ENCODE measurements at places on chromosomes 5 and 9.

- no peak for DNase-seq
Measured at GRCh38 chr5:76958991-76959767, 6.3 kb downstream of the CRHBP start.

GRCh38 chr5:20692913-20693312 lies 704.9 kb upstream of the CDH18 start:
- DNase-seq: no peak

GRCh38 chr5:58893551-58893950 lies 310.7 kb downstream of the RAB3C start:
- DNase-seq: no peak

GRCh38 chr5:135587721-135588663 lies 9.2 kb upstream of the CXCL14 start:
- DNase-seq: no peak

DNA sequence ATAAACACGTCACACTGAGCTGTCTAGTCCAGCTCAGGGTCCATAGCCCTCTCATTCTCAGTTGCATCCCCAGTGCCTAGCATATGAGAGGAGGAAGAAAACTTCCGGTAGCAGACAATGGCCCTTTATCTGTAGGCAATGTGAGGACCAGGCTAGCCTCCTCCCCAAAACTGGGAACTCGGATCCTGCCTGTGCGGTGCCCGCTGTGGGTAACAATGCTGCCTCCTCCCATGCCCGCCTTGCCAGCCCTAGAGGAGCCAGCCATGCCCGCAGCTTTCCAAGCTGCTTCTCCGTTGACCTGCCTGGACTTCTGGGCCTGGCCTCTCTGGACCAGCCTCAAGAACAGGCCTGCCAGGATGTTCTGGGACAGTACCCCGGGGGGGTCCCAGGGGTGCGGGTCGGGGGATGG lies 74.6 kb upstream of the ORM1 start:
- DNase-seq: no peak

All from activated naive CD4-positive, alpha-beta T cell treated with anti-CD3 and anti-CD28 coated beads, Interleukin-2, amount 10 ng/mL, durations not matched to agents 7 days and 5 days (primary cell).